Activated naive CD4-positive, alpha-beta T cell treated with anti-CD3 and anti-CD28 coated beads, Interleukin-2, amount 50 U/mL, for 72 hours (primary cell): ENCODE measurements at places on chromosomes 11 and 22.

GRCh38 chr11:15476371-15476917 lies 361.7 kb downstream of the INSC start:
- DNase-seq, result no peak

DNA sequence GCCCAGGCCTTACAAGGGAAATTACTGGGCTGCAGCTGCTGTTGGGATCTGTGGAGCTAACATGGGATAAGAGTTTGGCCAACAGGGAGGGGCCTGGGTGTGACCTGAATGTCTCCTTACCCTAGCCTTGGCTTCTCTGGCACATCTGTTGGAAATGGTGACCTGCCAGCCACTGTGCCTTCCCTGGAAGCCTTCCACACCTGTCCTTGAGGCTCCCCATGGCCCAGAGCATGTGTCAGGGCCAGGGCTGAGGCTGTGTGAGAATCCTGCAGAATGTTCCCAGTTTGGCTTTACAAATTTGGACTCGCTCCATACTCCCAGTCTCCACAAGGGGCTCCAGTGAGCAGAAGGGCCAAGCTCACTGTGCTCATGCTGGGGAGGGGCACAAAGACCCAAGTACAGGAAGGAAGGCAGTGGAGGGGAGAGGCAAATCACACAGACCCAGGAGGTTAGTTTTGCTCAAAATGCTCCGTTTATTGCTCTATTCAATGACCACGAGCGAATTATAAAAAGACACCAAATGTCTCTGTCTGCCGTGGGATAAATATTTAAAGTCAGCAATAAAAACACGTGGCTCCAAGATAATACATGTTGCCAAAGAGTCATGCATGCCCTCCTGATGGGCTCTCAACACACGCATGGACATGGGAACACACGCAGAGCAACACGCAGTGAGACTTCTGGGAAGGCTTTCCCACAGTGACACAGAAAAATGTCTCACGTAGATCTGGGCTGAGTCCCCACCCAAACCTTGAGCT lies 1.7 kb upstream of the IGSF22 start:
- DNase-seq, result peak; percentile 66

DNA sequence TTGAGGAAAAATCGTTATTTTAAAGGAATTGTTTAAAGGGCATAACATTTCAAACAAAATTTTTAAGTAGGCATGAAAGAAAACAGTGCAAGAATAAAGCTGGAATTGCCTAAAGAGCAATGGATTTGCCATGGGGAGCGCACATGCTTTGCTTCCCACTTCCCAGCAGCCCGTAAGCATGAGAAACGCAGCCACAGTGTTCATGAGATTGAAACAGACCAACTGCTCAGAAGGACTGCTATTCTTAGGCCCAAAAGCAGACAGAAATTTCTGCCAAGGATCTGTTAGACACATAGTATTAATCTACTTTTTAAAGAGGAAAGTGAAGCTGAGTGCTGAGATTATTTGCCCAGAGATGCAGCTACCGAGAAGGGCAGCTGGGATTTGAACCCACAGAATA lies 34.2 kb upstream of the TSKU start:
- no peak for DNase-seq

DNA sequence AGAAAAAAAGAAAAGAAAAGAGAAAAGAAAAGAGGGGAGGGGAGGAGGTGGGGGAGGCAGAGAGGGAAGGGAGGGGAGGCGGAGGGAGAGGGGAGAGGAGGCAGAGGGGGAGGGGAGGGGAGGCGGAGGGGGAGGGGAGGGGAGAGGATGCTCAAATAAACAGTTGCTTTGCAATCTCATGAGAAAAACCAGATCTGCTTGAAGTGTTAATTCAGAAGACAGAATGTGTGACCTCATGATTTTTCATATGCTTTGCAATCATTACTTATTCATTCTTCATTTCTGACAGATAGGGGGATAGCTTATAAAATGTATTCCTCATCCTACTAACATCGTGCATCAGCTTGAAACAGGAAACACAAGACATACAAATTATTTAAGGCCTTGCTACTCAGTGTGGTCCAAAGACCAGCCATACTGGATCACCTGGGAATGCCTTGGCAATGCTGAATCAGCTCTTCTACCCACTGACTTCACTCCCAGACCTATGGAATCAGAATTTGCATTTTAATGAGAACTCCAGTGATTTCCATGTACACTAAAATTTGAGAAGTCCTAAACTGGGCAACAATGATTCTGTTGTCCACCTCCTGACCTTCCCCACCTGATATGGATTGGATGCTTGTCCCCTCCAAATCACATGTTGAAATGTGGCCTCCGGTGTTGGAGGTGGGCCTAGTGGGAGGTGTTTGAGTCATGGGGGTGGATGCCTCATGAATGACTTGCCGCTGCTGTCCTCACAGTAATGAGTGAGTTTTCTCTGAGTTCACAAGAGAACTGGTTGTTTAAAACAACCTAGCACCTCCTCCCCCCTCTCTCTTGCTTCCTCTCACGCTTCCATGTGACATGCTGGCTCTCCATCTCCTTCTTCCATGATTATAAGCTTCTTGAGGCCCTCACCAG lies 69.2 kb downstream of the CCDC34 start:
- DNase-seq, result no peak

DNA sequence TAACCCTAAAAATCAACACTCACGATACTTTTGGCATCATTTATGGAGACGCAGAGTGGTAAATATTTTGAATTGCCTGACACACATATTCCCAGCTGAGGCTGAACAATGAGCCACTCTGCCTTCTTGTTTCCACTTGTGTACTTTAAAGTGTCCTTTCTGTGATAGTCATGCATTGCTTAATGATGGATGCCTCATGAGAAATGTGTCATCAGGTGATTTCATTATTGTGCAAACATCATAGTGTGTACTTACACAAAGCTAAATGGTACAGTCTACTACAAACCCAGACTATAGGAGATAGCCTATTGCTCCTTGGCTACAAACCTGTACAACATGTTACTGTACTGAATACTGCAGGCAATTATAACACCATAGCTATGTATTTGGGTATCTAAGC lies 44.2 kb downstream of the MRE11 start:
- no peak for DNase-seq
